ENCODE measurements at places on chromosomes 5 and 9. TPM values are rescaled to one million over a fixed set of nuclear protein-coding genes. Genes with fewer than 3 reads are reported as not detected.

- no peak for DNase-seq
These were observed 8.1 kb downstream of the HBEGF start for GRCh38 chr5:140338336-140338735.

DNA sequence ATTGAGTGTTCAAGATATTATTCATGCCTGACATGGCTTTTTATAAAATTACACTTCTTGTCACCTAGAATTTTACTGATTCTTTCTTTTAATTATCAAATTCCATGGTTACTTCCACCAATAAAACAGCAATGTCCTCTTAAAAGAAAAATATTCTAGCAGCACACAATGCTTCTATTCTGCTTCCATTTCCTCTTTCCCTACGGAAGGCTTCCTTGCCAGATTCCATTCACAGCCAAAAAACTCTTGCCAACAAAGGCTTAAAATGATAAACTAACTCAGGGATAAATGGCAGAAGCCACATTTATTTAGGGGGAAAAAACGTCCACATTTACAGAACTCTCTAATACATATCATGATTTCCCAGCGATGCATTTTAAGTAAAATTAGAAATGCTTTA lies 111.6 kb downstream of the CTNND2 start:
- no peak for DNase-seq

DNA sequence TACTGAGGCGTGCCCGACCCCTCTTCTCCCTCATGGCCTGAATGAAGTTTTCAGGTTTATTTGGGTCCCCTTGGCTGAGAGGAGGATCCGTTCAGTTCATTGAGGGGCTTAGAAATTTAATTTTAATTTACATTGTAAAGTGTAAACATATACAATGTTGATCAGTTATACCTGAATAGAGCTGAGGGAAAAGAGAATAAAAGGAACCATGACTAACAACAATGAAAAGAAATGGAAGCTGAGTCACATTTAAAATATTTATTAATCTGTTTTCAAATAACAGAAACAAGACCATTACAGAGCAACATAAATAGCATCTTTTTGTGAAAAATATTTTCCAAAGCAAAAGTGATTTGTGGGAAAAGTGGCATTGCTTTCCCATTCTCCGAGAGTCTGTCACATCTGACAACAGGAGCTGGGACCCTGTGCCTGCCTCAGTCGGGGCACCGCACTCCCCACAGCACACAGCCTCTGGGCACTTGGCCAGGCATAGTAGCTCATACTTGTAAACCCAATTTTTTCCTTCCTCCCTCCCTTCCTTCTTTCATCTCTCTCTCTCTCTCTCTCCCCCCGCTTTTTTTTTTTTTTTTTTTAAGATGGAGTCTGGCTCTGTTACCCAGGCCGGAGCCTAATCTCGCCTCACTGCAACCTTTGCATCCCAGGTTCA lies 28.7 kb downstream of the PROP1 start:
- DNase-seq = no peak

GRCh38 chr9:93536874-93537273 lies 39.5 kb upstream of the PHF2 start:
- DNase-seq = no peak

GRCh38 chr5:148466236-148466580 lies 82.5 kb downstream of the FBXO38 start:
- DNase-seq = no peak

DNA sequence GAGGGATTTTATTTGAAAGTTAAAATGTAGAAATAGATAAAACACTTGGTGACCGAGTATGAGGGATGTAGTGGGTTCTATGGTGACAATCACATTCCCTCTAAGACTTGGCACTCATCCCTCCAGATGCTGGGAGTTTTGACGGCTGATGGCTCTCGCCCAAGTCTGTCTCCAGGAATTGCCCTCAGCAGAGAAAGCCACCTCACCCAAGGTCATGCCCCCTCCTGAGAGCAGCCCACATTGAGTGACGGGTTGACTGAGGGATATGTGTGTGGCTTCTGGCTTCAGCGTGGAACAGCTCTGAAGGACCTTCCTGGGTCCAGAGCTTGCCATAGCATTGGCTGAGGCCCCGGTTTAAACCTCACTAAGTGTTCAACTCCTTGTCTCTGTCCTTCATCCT lies 19.4 kb downstream of the CAVIN4 start:
- DNase-seq = no peak

GRCh38 chr9:127961613-127962155 lies 19.1 kb downstream of the EEIG1 start:
- DNase-seq = no peak

DNA sequence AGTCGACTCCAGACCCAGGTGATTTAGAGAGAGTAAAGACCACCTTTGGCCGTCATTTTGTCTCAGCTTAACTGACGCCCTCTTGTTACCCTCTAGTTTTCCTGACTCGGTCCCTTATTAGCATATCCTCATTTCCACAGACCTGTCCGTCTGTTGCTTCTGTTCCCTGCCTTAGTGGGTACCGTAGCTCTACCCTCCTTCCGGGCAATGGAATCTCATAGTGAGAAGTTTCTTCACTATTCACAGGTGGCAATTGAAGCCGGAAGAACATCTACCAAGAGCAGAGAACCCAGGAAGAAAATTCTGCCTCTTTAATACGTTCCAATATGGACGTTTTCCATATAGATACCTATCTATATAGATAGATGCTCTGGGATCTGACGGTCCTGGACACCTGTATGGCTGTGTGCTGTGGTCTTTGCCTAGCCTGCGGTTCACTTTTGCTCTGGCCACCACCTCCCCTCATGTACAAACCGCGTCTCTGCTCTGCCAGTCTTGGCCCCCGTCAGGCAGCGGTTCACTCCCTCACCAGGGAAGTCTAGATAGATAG lies 652 bp upstream of the TMEM161B start:
- peak; percentile 12 for DNase-seq

Gene SLCO4C1
- 0.87 TPM for total RNA-seq

Gene NR4A3
- total RNA-seq = 2.1 TPM
